ENCODE measurements at places on chromosomes 12 and 14.
A peak's percentile ranks its signal among the peaks of the same experiment; 100 is the strongest.

DNA sequence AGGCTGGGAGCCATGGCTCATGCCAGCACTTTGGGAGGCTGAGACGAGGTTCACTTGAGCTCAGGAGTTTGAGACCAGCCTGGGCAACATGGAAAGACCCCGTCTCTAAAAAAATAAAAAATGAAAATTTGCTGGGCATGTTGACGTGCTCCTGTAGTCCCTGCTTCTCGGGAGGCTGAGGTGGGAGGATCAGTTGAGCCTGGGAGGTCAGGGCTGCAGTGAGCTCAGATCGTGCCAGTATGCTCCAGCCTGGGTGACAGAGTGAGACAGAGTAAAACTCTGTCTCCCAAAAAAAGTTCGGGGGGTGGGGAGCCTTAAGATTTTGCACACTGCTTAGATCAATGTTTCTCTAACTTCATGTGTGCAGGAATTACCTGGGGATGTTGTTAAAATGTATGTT, 30.9 kb downstream of the ATP2A2 start:
- no peaks in the 10 kb centered on the region for H3K27me3 ChIP-seq
- no peak for DNase-seq
- H3K4me3 ChIP-seq: no peak overlapping the region
- peaks cover 76% of the 10 kb centered on the region for H3K36me3 ChIP-seq
- H3K27ac ChIP-seq: no peak overlapping the region

DNA sequence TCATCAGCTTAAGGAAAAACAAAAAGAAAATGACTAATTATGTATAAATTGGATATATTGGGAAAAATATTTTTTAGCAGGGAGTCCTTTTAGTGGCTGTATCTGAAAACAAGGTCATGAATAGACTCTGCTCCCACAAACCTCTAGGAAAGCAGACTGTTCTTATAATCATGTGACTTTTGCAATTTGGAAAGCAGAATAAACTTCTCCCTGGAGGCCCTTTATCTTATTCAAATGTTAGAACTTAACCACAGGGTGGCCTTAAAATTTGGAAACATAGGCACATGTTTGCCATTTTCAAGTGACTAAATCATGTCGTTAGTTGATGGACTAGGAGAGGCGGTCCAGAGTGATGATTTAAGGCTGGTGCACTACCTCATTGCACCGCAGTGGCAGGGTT, 196.6 kb upstream of the KRR1 start:
- H3K27ac ChIP-seq: no peak overlapping the region
- no peaks in the 10 kb centered on the region for H3K27me3 ChIP-seq
- peaks cover 32% of the 10 kb centered on the region for H3K4me1 ChIP-seq
- H3K4me3 ChIP-seq: no peak overlapping the region
- no peaks in the 10 kb centered on the region for H3K36me3 ChIP-seq
- DNase-seq: no peak

DNA sequence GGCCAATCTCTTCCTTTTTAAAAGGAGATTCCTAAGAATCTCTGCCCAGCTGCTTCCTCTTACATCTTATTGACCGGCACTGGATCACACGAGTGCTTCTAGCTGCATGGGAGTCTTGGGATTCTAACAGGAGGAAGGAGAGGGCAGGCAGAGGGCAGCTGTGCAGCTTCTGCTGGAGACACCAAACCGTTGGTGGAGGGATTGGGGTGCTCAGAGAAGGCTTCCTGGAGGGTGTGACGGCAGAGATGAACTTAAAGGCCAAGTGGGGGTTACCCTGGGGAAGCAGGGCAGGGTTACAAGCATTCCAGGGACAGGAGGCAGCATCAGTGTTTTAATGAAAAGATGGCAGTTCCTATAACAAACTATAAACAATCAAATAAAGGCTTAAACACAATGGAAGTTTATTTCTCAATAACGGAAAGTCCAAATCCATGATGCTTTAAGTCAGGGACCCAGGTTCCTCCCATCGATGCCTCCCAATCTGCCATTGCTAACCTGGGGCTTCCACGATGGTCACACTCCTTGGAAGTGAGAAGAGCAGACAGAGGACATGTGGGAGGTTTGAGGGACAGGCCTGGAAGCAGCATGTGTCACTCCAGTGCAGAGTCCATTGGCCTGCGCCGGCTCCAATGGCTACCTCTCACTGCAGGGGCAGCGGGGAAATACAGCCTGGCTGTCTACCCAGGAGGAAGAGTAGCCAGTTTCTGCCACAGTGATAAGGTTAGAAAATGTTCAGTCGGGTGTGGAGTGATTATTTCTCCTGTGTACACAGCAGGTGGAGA, 53.1 kb upstream of the DDX11 start:
- no peak for DNase-seq
- no peaks in the 10 kb centered on the region for H3K4me1 ChIP-seq
- peaks cover 4% of the 10 kb centered on the region for H3K27me3 ChIP-seq
- no peak overlapping the region for H3K4me3 ChIP-seq

GRCh38 chr12:119803381-119803791, 73.7 kb downstream of the CIT start:
- H3K27me3 ChIP-seq: no peaks in the 10 kb centered on the region
- H3K27ac ChIP-seq: no peak overlapping the region
- no peak overlapping the region for H3K4me3 ChIP-seq
- H3K4me1 ChIP-seq: no peaks in the 10 kb centered on the region

DNA sequence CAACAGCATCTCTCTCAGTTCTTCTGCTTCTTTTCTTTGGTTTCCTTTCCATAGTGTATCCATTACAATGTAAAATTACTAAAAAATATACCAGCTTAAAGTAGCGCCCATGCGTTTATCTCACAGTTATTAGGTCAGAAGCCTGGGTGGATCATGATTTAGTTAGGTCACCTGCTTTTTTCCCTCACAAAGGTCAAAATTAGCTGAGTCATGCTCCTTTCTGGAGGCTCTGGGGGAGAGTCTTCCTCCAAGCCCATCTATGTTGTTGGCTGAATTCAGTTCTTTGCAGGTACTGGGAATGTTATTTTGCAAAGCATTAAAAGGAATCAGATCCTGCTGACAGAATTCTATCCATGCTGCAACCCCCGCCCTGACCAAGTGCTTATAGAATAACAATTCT, 101.6 kb upstream of the TMEM132C start:
- H3K4me3 ChIP-seq: no peak overlapping the region
- H3K27me3 ChIP-seq: no peaks in the 10 kb centered on the region
- no peaks in the 10 kb centered on the region for H3K4me1 ChIP-seq
- H3K27ac ChIP-seq: no peak overlapping the region
- no peaks in the 10 kb centered on the region for H3K36me3 ChIP-seq

DNA sequence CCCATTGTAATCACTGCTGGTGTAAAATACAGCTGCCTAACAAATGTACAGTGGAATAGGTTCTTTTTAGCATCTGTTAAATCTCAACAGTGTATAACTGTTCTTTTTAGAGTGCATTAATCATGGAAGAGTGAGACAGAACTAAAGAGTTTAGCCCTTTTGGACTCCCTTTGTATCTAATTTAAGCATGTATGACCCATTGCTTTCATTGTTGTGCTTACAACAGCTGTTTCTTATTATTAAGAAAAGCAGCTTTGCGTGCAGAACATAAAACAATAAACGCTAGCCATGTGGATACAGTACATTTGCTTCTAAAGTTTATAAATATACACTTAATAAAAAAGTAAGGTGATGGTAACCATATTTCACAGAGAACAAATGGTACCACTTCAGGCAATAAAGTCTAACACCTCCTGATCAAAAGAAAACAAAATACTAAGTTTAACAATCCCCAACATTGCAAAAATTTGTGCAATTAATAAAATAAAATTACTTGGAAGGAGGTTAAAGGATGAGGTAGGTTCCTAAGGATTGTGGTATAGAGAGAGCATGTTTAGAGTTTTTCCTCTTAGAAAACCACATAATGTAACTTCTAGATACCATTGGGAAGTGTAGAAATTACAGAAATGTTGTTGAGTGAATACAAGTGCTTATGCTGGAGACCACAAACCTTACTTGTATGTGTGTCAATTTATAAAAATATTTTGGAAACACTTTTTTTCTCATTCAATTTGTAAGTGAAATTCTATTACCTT, 448.7 kb downstream of the SLC6A15 start:
- no peak for DNase-seq
- H3K27me3 ChIP-seq: no peaks in the 10 kb centered on the region
- H3K4me1 ChIP-seq: no peaks in the 10 kb centered on the region
- H3K27ac ChIP-seq: no peak overlapping the region
- H3K4me3 ChIP-seq: no peak overlapping the region

GRCh38 chr12:100901266-100901665, 106.7 kb downstream of the ANO4 start:
- H3K4me1 ChIP-seq: no peaks in the 10 kb centered on the region
- no peaks in the 10 kb centered on the region for H3K36me3 ChIP-seq
- H3K4me3 ChIP-seq: no peak overlapping the region
- no peak overlapping the region for H3K27ac ChIP-seq
- DNase-seq: no peak

GRCh38 chr12:52477651-52478050, 4.0 kb upstream of the KRT6C start:
- no peaks in the 10 kb centered on the region for H3K4me1 ChIP-seq
- no peak overlapping the region for H3K27ac ChIP-seq
- H3K27me3 ChIP-seq: no peaks in the 10 kb centered on the region
- H3K4me3 ChIP-seq: no peak overlapping the region

GRCh38 chr14:38982837-38983236, 120.2 kb downstream of the SEC23A start:
- H3K27ac ChIP-seq: no peak overlapping the region
- no peaks in the 10 kb centered on the region for H3K27me3 ChIP-seq
- H3K36me3 ChIP-seq: no peaks in the 10 kb centered on the region
- H3K4me1 ChIP-seq: no peaks in the 10 kb centered on the region
- no peak overlapping the region for H3K4me3 ChIP-seq
- no peak for DNase-seq

DNA sequence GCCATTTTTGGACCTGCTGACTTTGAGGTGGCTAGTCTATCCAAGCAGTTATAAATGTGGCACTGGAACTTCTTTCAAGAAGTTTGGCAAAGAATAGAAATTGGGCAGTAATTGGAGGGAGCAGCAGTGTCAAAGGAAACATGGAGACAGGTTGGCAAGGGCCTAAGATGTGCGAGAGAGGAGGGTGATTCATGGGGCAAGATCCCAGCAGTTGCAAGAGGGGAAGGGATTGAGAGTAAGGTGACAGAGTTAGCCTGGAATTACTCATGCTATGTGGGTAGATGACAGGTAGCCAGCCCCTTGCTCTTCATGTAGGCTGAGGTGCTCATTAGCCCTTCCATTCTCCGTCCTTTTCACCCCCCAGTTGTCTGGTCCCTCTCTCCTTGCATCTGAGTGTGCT, 42.2 kb downstream of the FBXL14 start:
- H3K4me1 ChIP-seq: no peaks in the 10 kb centered on the region
- no peaks in the 10 kb centered on the region for H3K27me3 ChIP-seq
- H3K4me3 ChIP-seq: no peak overlapping the region

DNA sequence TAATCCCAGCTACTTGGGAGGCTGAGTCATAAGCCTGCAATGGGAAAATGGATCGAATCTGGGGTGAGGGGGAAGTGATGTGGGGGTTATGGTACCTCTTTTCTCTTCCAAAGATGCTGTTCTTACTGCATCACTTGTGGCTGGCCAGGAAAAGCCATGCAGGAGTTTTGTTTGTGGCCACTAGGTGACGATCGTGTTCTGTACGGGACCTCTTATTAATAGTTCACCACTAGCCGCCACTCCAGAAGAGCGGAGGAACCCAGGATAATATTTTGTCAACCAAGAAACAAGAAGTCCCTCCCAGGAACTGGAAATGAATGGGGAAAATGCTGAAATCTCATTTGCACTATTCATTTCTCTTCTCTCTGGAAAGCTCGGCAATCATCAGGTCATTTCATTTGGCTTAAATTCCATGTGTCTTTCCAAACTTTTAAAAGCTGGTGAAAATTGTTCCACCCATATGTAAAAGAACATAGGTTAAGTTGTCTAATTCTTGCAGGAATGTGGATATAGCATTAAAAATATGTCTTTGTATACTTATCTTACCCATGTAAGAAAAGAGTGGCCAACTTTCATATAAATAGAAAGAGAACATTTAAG, 8.9 kb downstream of the GPR65 start:
- no peaks in the 10 kb centered on the region for H3K27me3 ChIP-seq
- DNase-seq: no peak
- no peaks in the 10 kb centered on the region for H3K36me3 ChIP-seq
- no peak overlapping the region for H3K27ac ChIP-seq
- H3K4me1 ChIP-seq: 0 out of 2 replicates have a peak, but pooled peaks cover 2% of the 10 kb centered on the region

GRCh38 chr12:89919241-89919906, 210.7 kb upstream of the ATP2B1 start:
- H3K4me3 ChIP-seq: no peak overlapping the region
- H3K27ac ChIP-seq: no peak overlapping the region
- no peaks in the 10 kb centered on the region for H3K4me1 ChIP-seq
- no peaks in the 10 kb centered on the region for H3K27me3 ChIP-seq
- H3K36me3 ChIP-seq: no peaks in the 10 kb centered on the region

- H3K4me1 ChIP-seq: no peaks in the 10 kb centered on the region
- DNase-seq: no peak
- H3K36me3 ChIP-seq: no peaks in the 10 kb centered on the region
- H3K4me3 ChIP-seq: no peak overlapping the region
These were observed 82.9 kb downstream of the FGD4 start for GRCh38 chr12:32482226-32482625.

DNA sequence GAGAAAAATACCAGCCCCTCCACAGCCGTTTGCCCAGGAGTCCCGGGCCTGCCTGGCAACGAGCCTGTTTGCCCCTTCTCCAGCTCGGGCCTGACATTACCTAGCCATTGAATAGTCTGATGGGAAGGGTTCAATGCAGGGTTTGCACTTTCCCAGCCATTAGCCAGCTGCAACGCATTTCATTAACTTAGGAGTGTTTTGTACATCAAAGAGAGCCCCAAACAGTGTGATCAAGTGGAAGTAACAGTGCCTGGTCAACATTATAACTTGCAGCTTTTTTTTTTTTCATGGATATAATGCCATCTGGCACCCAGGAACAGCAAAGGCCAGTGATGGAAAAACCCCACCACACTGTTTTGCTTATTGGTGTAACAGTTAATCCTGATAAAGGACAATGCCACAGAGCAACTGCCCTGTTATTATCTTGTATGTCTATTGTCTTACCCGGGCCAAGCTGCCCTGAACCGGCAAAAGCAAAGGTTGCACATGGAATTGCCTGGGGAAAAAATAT, 38.0 kb downstream of the BTG1 start:
- peak overlapping the region; percentile 18 for H3K27ac ChIP-seq
- no peaks in the 10 kb centered on the region for H3K27me3 ChIP-seq
- no peak overlapping the region for H3K4me3 ChIP-seq
- peaks cover 41% of the 10 kb centered on the region for H3K4me1 ChIP-seq
- no peak for DNase-seq

- peaks cover 9% of the 10 kb centered on the region for H3K27me3 ChIP-seq
- H3K4me3 ChIP-seq: no peak overlapping the region
- H3K4me1 ChIP-seq: no peaks in the 10 kb centered on the region
- no peak for DNase-seq
These were observed 160.8 kb downstream of the UNC79 start for GRCh38 chr14:93591506-93591905.

GRCh38 chr12:54004841-54005530, 3.8 kb upstream of the HOXC8 start:
- H3K4me1 ChIP-seq: peaks cover 8% of the 10 kb centered on the region
- no peak overlapping the region for H3K4me3 ChIP-seq
- no peak for DNase-seq
- no peaks in the 10 kb centered on the region for H3K36me3 ChIP-seq
